Right renal cortex interstitium (tissue), 3 donors: ENCODE measurements at places on chromosomes 2 and 18.

- peak; percentile 76 for DNase-seq
Observed at GRCh38 chr2:149330127-149331022, at the start of gene LYPD6. LYPD6 (plus strand) TSS chr2:149330587; CDS start chr2:149437709, 107,122 bp downstream.

DNA sequence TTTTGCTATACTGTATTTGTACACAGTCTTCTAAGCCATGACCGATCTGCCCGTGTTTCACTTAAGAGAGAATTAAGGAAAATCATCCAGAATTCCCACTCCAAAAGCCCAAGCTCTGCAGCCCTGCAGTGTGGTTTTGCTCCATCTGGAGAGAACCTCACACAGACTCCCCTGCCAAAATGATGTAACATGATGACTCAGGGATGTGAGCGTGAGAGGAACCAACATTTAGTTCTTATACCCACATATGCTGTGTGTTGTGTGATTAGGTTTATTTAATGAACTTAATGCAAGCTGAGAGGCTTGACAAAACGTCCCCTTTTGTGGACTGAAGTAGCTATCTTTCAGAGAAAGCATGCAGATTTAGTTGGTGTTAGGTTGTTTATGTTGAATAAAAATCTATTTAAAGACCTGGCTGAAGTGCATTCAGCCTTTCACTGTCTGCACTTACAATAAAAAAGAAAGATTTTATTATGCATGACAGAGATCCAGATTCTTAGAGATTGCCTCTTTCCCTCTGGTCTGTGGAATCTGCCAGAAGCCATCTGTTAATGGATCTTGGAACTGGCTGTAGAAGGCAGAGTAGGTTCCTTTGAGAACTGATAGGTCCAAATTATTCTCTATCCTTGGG is 6.3 kb downstream of the RAB12 start:
- DNase-seq, result no peak

- DNase-seq, result no peak
Observed at GRCh38 chr2:23069156-23069555, 315.8 kb upstream of the KLHL29 start.

GRCh38 chr2:127566576-127566975 is 31.1 kb downstream of the MYO7B start:
- DNase-seq, result no peak

DNA sequence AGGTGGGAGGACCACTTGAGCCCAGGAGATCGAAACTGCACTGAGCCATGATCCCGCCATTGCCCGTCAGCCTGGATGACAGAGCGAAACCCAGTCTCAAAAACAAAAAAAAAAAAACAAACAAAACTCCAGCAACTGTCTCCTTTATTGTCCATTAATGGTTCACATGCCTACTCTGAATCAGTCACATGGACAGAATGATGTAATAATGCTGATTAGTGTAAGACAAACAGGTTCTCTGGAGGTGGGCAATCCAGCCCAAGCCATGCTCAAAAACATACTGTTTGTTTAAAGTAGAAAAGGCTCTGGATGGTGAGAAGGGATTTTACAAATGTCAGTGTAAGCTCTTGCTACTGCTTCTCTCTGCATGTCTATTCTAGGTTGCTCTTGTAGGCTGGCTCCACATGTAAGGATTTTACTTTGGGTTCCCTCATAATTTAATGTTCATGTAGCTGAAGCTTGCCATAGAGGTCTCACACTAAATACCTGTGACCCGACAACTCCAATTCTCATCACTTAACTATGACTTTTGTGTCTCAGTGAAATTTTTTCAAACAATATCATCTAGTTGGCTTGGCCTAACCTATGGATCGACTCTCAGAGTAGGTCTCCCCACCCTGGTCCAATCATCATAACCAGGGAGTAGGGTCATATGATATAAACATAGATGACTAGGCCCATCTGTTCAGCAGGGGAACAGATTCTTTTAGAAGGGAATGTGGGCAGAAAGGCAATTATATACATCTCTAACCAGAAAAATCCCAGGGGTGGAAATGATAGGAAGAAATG is 83.9 kb upstream of the SLC39A10 start:
- no peak for DNase-seq

GRCh38 chr2:64944484-64944883 is 44.7 kb upstream of the SLC1A4 start:
- no peak for DNase-seq

GRCh38 chr2:166375736-166376487 is at the start of gene SCN9A:
SCN9A (minus strand) TSS chr2:166375944; CDS start chr2:166311756, 64,188 bp downstream.
- no peak for DNase-seq

GRCh38 chr2:61443342-61444041 is 27.4 kb downstream of the USP34 start:
- no peak for DNase-seq
